ENCODE measurements at places on chromosomes 6 and 20.

DNA sequence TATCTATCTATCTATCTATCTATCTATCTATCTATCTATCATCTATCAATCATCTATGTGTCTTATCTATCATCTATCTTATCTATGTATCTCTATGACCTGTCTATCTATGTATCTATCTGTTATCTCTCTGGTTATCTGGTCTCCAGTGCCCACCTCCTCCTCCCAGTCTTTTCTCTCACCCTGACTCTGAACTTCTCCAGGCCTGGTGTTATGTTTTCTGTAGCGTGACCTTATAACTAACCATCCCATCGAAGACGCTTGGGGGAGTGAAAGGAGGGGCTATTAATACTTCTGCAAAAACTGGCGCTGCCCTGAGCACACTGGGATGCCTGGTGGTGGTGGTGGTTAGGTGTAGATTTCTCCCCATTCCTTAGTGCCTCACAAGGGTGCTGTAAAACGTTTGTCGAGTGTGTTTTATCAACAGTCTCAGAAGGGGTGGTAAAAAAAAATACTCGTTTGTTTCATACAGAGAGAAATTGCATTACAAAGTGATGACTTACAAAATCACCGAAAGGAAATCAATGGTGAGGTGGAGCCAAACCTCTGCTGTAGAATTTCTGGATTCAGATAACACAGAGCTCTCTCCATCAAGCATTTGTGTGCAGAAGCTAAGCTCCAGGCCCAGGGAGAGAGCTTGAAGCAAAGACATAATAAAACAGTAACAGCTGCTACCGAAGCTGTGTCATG, 156.2 kb downstream of the BCAS1 start:
- DNase-seq: no peak

- no peak for DNase-seq
Observed at GRCh38 chr6:138647006-138647405, 126.6 kb upstream of the CCDC28A start.

GRCh38 chr6:148365041-148365440, 22.4 kb downstream of the SASH1 start:
- DNase-seq: no peak

DNA sequence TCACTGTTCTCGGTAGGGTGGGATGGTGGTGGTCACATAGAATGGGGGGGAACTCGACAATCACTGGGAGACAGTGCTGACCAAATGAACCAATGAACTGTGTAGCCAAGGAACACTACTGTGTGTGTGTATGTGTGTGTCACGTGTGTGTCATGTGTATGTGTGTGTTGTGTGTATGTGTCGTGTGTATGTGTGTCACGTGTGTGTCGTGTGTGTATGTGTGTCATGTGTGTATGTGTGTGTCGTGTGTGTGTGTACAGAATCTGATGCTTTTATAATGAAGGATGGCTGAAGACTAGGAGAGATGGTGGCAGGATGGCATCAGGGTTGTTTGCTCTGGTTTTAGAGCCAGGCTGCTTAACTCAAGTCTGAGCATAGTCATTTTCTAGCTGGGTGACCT, 99.1 kb upstream of the DUSP22 start:
- DNase-seq: no peak

All from cortex of kidney (tissue), 1 donor.